ENCODE measurements at places on chromosomes 1 and 21.

DNA sequence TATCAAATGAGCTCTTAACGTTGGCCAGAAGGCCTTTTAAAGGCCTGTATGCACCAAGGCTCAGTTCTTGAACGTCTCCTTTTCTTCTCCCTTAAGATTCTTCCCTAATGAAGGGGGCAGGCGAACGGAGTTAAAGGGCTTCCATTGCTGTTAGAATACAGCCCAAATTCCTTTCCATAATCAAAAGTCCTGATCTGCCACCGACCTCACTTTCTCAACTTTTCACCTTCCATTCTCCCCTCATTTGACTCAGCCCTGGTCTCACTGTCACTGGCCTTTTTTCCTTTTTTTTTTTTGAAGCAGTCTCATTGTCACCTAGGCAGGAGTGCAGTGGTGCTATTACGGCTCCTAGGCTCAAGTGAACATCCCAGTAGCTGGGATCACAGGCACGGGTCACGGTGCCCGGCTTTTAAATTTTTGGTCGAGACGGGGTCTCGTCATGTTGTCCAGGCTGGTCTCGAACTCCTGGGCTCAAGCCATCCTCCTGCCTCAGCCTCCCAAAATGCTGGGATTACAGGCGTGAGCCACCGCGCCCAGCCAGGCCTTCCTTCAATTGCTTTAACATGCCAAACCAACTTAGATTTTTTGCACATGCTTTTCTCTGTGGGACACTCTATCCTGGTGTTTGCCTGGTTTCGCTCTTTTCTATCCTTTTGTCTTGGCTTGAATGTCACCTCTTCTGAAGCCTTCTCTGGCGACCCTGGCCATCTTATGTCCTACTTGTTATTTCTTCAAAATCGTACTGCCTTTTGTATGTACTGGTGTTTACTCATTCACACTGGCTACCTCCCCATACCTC lies 612 bp upstream of the CMPK1 start:
- DNase-seq = no peak

DNA sequence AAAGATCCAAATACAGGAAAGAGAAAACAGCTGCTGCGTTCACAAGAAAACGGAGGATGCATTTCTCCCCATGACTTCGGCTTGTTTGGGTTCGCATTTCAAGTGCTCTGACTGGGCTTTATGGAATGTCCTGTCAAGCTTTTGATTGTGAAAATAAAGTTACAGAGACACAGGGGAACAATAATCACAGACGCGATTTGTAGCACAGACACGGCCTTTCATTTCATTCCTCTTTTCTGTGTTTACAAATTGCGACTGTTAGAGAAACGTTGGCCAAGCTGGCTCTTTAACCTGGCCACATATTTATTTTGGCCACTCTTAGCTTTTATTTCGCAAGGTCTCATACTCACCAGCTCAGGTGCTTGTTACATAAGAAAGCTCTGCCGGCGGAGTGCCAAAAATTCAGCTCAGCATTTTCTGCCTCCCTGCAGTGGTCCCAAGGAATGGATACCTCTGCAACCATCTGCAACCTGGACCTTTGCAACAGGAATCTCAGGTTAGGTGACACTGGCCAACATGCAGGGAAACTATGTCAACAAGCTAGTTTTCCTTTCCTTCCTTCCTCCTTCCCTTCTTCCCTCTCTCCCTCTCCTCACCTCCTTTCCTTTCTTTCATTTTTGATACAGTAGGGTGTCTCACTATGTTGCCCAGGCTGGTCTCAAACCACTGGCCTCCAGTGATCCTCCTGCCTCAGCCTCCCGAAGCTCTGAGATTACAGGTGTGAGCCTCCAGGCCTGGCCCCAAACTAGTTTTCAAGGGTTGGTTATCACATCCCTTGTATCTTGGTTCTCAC lies 58.2 kb upstream of the SLC45A1 start:
- no peak for DNase-seq

DNA sequence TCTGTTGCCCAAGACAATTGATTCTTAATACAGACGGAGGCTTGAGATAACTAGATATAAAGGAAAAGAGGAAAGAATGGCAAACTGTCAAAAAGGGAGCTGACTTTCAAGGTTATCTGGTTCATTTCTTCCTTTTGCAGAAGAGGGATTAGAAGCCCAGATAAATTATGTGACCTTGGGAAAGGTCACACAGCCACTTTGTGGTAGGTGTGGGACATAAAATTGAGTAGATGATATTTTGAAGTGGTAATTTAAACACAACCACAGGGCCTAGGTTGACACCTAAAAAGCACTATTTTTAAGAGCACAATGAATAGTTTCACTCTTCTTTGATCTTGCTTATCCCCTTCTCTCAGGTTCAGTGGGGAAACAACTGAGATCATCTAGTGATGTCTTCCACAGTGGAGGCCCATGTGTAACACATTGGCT lies 16.9 kb upstream of the KIAA0040 start:
- peak; percentile 76 for DNase-seq

GRCh38 chr1:183991348-183991747 lies 46.2 kb downstream of the COLGALT2 start:
- DNase-seq = no peak

DNA sequence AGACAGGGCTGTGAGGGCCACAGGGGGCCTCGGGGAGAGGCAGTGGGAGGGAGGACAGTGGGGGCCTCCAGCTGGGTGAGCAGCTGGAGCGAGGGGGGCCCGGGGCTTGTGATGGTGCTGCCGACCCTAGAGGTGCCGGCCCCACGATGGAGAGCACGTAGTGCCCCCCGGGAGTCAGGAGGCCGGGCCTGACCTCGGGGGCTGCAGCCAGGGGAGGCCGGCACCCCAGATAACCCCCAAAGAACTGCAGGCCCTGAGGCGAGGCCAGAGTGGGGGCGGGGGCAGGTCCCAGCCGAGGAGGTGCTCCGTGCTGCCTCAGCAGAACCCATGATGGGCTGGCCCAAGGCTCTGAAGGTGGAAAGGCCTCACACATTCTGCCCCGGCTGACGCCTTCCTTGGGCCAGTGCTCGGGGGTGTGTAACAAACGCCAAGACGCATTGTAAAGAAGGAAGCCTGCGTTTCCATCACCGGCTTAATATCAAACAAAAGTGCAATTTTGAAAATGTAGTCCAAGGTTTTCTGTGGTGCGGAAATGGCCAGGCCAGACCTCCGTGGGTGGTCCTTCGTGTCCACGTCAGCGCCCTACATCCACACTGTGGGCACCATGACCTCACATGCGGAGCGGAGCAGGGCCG lies 55.2 kb downstream of the COL6A1 start:
- DNase-seq = no peak

- DNase-seq = peak; percentile 76
Measured at GRCh38 chr1:117284399-117285215, 73.9 kb upstream of the VTCN1 start.

DNA sequence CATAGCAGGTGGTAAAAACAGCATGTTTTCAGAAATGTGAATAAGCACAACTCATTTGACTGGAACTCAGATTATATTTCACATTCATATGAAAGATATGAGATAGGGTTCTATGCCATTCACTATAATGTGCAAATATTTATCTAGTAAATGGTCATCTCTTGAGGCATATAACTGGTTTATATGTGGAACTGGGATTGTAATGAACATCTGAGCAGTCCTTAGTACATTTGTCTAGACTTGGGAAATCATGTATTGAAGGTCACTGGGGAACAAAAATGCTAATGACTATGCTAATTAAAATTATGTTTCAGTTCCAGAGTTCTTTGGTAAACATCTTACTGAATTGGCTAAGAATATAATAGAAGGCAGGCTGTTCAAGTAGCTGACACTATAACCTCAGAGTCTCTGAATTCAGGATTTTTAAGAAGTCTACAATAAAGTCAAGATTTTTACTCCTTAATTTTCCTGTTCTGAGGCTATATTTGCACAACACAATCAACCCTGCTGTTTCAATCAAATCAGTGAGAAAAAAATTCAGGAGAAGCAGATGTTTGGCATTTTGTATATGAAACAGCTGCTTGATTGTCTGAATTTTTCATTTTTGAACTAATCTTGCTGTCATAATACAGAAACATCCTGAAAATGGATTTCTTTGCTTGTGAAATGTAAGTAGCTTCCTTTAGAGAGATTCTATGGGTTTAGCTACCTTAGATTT lies 244.8 kb upstream of the RGS18 start:
- DNase-seq = no peak

- DNase-seq = no peak
Measured at GRCh38 chr1:207069061-207069460, 16.0 kb downstream of the PFKFB2 start.

GRCh38 chr1:209434631-209435217 lies 148.8 kb upstream of the CAMK1G start:
- DNase-seq = no peak

DNA sequence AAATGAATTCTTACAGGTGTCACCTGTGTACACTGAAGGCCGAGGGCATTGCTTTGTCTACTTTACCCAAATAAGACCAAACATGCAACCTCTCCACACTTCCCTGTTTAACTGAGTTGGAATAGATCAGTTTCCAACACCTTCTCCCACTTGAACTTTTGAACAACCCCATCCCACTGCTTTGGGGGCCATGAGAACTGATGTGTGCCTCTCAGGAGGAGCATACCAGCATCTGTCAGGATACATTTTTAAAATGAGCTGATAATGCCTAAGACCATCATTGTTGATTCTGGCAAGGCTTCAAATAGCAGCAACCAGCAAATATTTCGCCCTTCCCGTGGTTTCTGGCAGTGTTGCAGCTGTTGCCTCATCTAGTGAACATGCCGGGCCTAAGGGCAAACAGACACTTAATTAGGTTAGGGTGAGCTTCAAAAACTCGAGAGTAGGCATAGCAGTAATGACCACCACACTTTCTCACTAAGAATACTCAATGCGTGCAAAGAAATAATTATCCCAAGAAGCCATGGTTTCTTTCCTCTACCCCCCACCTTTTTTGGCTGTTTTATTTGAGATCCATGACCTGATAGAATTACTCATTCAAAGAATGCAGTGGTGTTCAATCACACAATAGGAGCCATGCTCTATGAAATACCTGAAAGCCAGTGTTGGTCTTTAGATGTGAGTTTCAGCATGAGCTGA lies 63.7 kb downstream of the MAP10 start:
- DNase-seq = no peak

GRCh38 chr1:233082778-233083550 lies 132.6 kb downstream of the NTPCR start:
- peak; percentile 88 for DNase-seq

- DNase-seq = no peak
Measured at GRCh38 chr21:42583477-42584295, 69.7 kb upstream of the PDE9A start.

GRCh38 chr1:23908453-23909341 lies 4.5 kb downstream of the CNR2 start:
- peak; percentile 74 for DNase-seq

GRCh38 chr1:14500041-14500440 lies 98.4 kb upstream of the KAZN start:
- DNase-seq = no peak

GRCh38 chr1:19450811-19451515 lies 34.4 kb downstream of the CAPZB start:
- no peak for DNase-seq

DNA sequence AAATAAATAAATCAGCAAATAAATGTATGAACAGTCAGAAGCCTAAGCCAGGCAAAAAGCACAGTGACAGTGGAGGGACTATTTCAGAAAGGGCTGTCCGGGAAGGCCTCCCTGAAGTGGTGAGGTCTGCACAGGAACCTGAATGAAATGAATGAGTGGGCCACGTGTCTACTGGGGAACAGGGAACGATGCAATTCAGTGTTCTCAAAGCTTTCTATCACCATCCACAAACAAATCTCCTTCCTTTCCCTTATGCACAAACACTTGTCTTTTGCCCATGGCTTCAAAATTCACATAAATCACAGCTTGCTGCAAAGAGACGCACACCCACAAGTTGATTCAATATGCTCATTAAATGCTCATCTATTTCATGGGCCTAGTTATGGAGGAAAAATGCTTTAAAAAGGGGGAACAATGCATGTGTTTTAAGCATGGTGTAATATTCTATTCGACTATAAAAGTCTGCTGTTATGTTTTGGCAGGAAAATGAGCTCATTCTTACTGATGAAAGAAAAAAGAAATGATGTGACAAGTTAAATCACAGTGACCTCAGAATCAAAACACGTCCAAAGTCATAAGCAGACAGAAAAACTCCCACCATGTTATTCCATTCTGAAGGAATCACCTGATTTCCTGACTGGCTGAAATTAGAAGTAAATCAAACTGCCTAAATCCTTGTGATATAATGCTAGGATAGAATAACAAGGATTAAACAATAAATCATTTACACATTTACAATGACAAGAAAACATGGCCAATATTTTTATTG lies 21.6 kb downstream of the URB1 start:
- DNase-seq = no peak

DNA sequence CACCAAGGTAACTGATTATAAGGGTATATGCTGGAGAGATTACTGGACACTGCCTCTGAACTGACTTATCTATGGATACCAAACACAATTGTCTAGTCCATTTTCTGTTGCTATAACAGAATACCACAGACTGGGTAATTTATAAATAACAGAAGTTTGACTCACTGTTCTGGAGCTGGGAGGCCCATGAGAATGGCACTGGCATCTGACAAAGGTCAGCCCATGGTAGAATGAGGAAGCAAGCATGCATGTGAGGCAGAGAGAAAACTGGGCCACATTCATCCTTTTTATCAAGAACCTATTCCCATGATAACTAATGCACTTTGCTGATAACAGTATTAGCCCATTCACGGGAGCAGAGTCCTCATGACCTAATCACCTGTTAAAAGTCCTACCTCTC lies 37.4 kb downstream of the FCER1A start:
- peak; percentile 72 for DNase-seq

DNA sequence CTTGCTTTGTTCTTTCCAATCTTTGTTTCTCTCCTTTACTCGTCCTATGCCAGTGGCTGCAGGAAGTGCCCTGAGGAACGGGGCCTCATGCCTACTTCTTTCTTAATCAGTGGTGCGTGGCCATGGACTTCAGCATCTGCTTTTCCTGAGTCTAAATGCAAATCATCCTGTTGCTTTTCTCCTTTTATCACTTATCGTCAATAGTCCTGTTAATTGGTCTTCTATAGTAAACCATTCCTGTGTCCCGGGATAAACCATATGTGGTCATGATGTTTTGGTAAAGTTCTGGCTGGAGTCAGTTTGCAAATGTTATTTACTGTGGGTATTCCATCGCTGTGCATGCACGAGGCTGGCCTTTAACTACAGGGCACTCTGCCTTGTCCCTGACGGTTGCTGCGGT lies 47.5 kb downstream of the AGPAT3 start:
- no peak for DNase-seq

DNA sequence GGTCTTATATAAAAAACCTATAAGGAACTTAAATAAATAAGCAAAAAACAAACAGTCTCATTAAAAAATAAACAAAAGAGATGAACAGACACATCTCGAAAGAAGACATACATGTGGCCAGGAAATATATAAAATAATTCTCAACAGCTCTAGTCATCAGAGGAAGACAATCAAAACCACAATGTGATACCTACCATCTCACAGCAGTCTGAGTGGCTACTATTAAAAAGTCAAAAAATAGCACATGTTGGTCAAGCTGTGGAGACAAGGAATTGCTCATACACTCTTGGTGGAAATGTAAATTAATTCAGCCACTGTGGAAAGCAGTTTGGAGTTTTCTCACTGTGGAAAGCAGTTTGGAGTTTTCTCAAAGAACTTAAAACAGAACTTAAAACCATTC lies 100.3 kb upstream of the ADAMTS5 start:
- no peak for DNase-seq
